ENCODE measurements at places on chromosomes 3 and 15.
A peak's percentile ranks its signal among the peaks of the same experiment; 100 is the strongest.

DNA sequence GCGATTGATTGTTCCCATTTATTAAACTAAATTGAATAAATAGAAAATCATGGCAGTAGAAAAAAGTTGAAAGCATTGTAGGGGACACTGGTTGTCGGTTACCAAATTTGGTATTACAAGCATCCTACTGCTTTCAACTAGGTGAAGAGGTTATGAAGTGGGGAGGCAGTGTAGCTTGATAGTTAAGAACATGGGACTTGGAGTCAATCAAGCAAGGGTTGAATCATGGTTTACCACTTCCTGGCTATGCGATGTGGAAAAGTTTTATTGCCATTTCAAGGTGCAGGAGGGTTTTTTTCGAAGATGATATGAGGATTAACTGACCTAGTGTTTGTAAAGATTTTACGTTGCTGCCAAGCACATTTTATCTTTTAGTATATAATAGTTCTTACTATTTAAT, 318.2 kb upstream of the KCNH8 start:
- no peak for DNase-seq

DNA sequence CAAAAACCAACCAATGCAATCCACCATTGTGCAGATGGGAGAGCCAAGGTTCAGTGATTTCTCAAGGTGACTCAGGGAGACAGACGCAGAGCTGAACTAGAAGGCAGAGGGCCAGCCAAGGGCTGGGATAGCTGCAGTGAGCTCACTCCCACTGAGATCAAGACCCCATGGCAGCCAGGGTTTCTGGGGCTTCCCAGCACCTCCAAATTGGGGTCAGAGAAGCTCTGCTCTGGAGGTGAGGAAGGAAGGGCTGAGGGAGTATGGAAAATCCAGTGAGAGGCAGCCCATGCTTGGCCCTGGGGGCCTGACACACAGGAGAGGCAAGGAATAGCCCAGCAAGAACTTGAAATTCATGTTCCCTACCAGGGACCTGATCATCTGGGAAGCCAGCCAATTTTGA, 61.0 kb downstream of the ISG20 start:
- no peak for DNase-seq

DNA sequence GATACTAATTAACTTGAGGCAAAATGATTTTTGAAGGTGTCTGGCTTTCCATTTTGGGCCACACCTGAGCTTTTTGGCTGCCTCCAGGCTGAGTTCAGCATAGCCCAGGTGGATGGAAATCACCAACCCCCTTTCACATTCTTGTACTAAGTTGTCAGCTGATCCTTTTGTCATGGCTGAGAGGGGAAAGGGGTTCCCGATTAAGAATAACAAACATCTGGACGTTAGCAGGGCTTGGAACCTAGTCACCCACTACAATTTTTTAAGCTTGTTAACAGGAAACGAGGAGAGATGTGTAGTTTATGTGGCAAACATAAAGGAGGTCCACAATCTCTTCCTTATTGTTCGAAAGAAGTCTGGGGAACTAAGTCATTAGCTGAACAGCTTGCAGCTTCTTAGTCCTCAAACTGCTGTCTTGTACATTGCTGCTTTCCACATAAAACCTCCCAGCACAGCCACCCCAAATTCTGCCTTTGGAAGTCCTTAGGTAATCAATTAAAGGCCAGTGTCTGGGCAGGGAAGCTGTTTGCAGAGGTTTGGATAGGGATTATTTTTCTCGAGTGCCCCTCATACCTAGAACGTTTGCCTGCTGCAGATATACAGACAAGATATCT, 5.0 kb downstream of the NR2F2 start:
- DNase-seq: no peak

DNA sequence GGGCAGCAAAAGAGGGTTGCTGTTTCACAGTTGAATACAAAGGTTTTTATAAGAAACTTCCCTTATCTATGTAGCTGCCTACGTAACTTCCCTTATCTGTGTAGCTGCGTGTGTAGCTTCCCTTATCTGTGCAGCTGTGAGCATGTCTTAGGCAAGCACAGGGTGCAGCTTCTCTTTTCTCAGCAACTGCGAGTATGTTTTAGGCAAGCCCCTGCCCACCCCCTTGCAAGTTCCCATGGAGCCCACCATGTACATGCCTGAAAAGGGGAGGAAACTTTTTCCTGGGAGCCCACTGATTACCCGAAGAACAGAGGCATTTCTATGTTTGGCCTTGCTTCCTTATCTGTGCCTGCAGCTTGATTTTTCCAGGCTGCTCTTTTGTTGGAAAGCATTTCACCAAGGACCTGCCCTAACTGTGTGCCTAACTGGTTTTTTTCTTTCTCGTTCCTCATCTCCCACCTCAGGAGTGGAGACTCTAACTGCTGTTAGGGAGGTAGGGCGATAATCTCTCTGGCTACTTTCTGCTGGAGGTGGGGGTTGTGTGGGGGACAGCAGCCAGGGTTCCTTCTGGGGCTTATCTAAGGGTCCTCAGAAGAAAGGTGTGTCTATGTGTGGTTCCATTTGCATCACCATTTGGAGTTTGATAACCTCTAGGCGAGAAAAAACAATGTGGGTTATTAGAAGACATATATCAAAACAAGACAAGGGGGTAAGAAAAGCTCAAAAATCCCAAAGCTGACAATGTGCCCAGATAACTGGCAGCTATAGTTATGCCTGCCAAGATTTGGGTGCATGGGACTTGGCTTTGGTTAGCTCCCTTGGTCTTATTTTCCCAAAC, 26.0 kb downstream of the SORD start:
- no peak for DNase-seq

GRCh38 chr3:50089609-50089945, 858 bp downstream of the RBM5 start:
- DNase-seq: no peak

DNA sequence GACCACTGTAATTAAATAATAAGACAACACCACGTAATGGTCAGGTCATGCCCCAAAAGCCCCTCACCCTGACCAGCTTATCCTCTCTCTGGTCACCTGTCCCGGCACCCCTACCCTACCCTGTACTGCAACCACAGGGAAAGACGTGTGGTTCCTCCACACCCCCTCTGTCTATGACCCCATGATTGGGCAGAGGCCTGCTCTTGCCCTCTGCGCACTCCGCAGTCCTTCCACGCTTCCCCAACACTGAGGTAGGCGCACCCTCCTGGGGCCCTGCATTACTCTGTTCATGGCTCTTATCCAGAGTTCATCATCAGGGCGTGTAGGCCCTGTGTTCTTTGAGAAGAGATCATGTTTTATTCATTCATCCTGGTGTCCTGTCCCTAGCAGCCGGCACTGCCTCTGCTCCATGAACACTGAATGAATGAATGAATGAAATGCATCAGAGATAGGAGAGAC, 33.8 kb downstream of the MGLL start:
- DNase-seq: no peak

DNA sequence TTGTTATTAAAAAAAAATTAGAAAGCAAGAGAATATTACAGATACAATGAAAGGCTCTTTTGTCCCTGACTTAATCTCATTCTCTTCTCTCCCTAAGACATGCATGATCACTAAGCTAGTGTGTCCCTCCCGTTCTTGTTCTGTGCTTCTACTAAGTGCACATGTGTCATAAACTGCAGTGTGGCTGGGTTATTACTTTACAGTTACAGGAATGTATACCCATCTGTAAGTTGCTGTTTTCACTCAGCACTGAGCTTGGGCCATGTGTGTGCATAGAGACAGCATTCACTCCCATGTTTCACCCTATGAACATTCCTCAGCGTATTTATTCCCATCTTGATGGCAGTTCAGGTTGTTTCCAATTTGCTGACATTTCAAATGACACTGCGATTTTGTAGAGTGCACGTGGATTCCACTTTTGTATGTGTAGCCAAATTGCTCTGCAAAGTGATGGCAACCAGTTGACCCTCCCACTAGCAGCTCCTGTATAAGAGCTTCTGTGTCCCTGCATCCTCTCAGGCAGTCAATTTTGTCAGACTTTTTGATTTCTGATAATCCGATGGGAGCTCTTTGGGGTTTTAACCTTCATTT, 145.8 kb upstream of the UBE2E1 start:
- no peak for DNase-seq

GRCh38 chr3:183896610-183897009, 11.9 kb upstream of the PARL start:
- DNase-seq: no peak

DNA sequence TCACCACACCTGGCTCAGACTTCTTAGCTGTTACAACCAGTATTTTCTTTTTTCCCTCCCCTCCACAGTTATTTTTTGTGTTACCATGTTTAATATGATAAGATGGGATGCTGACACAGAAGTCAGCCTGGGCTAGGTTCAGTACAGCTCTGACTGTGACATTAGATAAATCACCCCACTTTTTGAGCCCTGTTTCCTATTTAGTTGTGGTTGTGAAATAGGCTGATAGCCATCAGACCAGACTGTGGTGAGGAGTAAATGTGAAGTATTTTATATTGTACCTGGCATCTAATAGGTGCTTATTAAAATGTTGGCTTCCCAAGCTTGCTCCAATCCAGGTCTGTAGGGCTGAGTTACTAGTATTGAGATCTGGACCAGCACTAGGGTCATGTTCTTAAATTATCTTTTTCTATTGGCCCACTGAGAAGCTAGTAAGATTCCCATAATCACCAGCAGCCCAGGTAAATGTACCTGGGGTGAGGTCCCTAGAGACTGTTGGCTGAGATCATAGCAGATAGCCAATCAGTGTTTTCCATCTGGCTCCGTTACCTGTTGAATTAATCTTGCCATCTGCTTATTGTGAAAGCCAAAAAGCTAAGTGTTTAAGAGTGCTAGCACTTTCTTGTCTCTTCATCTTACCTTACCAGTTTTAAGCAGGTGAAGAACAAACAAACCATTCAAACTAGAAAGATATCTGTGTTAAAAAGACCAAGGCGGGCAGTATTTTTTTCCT, 61.0 kb downstream of the CCK start:
- DNase-seq: no peak

GRCh38 chr15:65611888-65612615, 1.1 kb upstream of the INTS14 start:
- no peak for DNase-seq

- DNase-seq: no peak
These were observed 3.2 kb downstream of the LAMP3 start for GRCh38 chr3:183159333-183159732.

- no peak for DNase-seq
These were observed 1288.3 kb downstream of the NSUN3 start for GRCh38 chr3:95351158-95351557.

- peak; percentile 59 for DNase-seq
These were observed 14.9 kb downstream of the SOX2 start for GRCh38 chr3:181726351-181727330.

DNA sequence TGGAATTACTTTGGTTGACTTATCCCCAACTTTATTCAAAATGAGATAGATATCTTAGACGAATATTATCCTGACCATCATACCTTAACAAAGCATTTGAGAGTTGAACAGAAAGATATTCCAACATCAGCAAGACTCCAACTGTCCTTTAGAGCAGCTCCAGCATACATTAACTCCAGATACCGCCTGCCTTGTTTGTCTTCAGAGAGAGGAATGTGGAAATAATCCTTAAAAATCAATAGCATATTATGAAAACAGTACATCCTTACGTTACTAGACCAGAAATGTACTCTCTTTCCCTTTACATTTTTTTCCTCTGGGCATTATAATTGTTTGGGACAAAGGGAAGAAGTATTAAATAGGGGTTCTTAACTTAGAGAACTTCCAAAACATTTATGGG, 1.7 kb downstream of the ANKUB1 start:
- DNase-seq: no peak

DNA sequence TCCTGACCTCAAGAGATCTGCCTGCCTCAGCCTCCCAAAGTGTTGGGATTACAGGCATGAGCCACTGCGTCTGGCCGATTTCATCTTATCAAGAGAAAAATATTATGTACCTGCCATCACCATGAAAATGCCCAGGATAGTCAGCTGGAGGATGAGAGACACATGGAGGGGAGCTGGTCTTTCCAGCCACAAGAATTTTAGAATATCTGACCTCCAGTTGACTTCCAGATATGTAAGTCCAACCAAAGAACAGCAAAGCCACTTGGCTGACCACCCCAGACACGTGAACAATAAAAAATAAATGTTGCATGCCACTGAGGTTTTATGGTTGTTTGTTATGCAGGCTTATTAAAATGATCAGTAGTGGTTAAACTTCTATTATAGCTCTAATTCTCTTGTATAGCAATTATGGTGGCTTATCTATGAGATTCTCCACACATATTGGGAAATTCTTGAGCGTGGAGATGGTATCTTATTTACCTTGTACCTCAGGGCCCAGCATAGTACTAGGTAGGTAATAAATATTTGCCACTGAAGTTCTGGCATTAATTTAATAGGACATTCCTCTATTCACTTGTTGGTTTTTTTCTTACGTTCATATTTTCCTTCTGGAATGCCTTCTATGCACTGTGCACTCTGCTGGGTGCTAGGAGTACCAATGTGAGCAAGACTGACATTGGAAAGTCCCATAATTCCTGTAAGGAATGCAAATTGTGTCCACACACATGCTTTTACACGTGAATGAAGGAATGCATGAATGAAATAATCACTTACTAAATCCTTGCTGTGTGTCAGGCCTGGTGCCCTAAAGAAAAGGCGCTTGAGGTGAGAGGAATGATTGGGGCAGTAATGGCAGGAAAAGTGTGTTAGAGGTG, 77.6 kb downstream of the EDEM1 start:
- no peak for DNase-seq

- DNase-seq: peak; percentile 1
These were observed at the start of gene UBA7 for GRCh38 chr3:49813497-49814174. TSS of gene UBA7 (minus strand) at chr3:49813953. CDS start at chr3:49813787, 166 bp downstream.

DNA sequence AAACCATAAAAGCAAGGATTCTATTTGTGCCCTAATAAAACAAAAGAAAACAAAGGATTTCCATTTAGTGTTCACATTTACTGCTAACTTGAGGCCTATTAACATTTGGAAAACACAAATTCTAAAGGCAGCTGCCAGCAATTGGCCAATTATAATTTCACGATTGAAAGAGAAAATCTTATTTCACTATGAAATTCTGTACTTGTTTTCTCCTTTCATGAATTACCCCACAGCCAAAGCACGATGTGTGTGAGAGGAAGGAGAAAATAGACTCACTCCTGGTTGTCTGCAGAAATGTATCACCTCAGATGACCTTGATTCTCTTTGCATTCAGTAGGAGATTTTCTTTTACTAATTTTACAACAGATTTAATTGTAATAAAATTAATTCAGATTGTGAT, 242.8 kb upstream of the GBE1 start:
- no peak for DNase-seq

DNA sequence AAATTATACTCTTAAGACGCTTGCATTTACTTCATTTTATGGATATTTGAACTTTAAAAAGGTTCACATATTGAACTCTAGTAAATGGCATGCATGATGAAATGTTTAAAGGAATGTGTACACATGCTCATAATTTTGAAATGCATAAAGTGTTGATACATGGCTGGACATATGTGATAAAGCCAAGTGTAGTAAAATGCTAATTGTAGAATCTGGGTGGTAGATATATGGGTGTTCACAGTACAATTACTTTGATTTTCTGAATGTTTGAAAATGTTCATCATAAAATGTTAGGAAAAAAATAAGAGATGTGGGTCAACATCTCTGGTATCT, 4.2 kb upstream of the EFHB start:
- no peak for DNase-seq

Data from NCI-H1092 (cell line).